CD8-positive, alpha-beta memory T cell (primary cell): ENCODE measurements at places on chromosomes 2 and 18. TPM values are rescaled to one million over a fixed set of nuclear protein-coding genes. Genes with fewer than 3 reads are reported as not detected.

DNA sequence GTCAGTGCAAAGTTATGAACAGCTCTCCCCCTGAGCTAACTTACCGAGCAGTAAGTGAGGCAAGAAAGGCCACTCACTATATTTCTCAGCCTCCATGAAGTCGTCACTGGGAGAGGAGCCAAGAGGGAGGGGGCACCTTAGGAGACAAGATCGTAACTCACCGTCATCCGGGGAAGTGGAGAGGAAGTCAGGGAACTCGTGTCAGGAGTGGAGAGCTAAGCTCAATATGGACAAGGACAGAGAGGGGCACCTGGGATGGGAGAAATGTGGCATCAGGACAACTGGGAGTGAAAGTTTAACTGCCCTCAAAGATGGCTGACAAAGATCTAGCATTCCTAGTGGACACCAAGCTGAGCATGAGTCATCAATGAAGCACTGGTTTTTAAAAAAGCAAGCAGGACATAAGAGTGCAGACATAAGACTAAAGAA lies 37.1 kb downstream of the BCL11A start:
- no peak for DNase-seq

- DNase-seq, result no peak
Measured at GRCh38 chr2:144683966-144684365, 164.0 kb upstream of the ZEB2 start.

- DNase-seq, result no peak
Measured at GRCh38 chr2:65586516-65586915, 154.1 kb upstream of the SPRED2 start.

Gene CD302
- total RNA-seq, result 0.75 TPM

DNA sequence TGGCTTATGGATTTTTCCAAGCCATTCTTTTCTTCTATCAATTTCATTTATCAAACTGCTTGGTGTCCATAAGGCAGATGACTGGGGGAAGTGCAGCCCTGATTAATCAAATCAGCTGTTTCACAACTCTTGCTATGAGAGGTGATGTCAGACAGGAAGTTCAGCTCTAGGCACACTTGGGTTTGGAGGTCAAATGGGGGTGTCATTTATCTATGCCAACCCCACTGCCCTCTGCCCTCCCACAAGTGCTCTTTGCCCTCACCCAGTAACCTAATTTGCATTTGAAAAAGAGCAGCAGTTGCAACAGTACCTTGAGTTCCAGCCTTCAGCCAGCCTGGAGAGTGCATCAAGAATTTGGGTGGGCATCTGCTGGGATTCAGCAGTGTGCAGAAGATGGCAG lies 431.3 kb upstream of the SPRED2 start:
- DNase-seq, result no peak

DNA sequence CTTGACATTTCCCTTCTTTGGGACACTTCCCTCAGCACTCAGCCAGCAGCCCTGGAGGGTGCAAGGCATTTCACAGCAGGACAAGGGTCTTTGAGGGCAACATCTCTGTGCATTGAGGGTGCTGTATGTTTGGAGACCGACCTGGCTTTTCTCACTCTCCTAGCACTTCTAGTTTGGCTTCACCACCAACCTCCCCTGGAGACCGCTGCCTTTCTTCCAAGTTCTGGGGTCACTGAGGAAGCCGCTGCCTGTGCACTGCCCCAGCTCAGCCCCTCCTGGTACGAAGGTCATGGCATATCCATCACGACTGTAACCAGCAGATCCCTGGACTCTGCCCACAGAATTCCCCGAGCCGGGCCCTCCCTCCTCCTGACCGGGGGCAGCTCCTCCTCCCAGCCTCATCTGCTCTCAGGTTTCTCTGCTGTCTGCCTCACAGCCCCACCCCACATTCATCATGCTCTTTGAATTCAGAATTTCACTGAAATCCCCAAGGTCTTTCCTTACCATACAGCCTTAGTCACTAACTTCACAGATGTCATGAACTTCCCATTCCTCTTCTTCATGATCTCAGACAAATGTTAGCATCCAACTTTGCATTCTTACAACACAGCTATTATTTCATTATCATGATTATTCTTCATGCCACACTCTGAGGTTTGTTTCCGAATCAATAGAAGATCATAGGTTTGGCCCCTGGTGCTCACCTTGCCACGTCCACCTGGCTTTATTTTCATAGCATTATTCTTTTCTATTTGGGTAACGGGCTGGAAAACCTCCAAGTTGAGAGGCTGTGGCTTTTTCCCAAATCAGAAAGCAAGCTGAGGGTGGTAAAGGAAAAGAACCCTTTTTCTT lies 113.0 kb upstream of the COPS8 start:
- no peak for DNase-seq

Gene TRIM54
- 0.22 TPM for total RNA-seq

DNA sequence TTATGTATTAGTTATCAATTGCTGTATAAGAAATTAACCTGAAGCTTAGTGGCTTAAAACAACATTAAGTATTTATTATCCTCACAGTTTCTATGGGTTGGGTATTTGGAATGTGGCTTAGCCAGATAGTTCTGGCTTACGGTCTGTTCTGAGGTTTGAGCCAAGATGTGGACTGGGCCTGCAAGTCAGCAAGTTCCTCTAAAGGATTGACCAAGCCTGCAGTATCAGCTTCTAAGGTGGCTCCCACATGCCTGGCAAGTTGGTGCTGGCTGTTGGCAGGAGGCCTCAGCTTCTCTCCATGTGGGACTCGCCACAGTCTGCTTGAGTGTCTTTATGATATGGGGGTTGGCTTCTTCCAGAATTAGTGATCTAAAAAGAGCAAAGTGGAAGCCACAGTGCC lies 45.0 kb upstream of the TCF4 start:
- no peak for DNase-seq

Gene KCNK3
- total RNA-seq, result not detected

Gene CAPN13
- not detected for total RNA-seq

DNA sequence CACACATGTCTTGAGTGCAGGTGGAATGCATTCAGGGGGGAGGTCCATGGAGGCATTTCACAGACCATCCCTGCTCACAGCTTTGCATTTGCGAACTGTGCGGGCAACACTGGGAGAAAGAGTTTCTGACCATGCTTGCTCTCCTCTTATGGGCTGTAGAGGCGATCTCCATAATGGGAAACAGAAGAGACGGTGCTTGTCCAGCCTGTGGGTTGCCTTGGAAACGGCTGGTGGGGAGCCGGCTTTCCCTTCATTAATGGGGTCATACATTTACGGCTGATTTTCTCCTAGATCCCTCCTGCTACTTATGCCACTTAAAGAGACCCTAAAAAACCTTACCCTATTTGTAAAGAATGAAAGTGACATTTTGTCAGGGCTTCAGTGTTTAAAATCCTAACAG lies 147.4 kb downstream of the SOX11 start:
- no peak for DNase-seq

Gene KCNJ13
- total RNA-seq, result not detected

Gene HOXD4
- not detected for total RNA-seq

Gene PASK
- total RNA-seq, result 93.8 TPM

DNA sequence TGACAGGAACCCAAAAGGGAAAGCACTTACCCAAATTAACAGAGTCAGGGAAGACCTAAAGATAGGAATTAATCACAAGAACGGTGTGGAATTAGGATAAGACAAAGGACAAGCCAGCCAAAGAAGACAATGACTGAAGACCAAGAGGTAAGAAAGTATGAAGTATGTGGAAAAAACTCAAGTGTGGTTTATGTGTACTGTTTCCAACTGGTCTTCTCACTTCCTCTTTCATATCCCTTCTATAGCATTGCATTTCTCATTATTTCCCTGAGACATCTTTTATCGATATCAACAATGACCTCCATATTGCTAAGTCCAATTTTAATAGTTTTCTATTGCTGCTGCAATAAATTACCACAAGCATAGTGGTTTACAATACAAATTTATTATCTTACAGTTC lies 313.5 kb upstream of the SLC39A10 start:
- no peak for DNase-seq

- peak; percentile 78 for DNase-seq
Measured at GRCh38 chr18:111306-112014, 46.9 kb upstream of the USP14 start.

- no peak for DNase-seq
Measured at GRCh38 chr2:180655842-180656454, 324.5 kb upstream of the UBE2E3 start.

Gene TNFRSF11A
- total RNA-seq, result 3.1 TPM

Gene CCL20
- 3.5 TPM for total RNA-seq

DNA sequence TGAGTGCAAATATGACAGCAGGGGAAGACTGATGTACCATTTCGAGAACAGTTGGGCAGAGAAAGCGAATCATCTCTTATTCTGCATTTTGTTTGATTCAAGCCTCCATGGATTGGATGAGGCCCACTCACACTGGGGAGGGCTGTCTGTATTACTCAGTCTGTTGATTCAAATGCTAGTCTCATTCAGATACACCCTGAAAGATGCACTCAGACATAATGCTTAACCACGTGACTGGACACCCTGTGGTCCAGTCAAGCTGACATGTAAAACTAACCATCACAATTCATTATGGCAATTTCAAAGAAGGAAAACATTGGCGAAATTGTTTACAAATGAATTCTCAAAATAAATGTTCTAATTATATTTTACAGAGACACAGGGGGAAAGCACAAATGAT lies 1210.2 kb downstream of the DPP10 start:
- DNase-seq, result no peak

Gene CHN1
- total RNA-seq, result 22.1 TPM

GRCh38 chr2:201966691-201967438 lies 66.8 kb upstream of the FZD7 start:
- DNase-seq, result no peak

- no peak for DNase-seq
Measured at GRCh38 chr2:182291296-182291695, 135.5 kb downstream of the PDE1A start.

Gene CRYBA2
- total RNA-seq, result not detected

GRCh38 chr2:120540719-120541552 lies 194.7 kb upstream of the GLI2 start:
- DNase-seq, result no peak

- no peak for DNase-seq
Measured at GRCh38 chr2:55268288-55268906, 634 bp downstream of the MTIF2 start.

- DNase-seq, result no peak
Measured at GRCh38 chr2:44635725-44636124, 274.0 kb downstream of the CAMKMT start.

- DNase-seq, result no peak
Measured at GRCh38 chr2:147345246-147345645, 499.6 kb upstream of the ACVR2A start.

Gene FOXI3
- not detected for total RNA-seq

GRCh38 chr2:205056151-205056561 lies 510.9 kb downstream of the PARD3B start:
- DNase-seq, result no peak

DNA sequence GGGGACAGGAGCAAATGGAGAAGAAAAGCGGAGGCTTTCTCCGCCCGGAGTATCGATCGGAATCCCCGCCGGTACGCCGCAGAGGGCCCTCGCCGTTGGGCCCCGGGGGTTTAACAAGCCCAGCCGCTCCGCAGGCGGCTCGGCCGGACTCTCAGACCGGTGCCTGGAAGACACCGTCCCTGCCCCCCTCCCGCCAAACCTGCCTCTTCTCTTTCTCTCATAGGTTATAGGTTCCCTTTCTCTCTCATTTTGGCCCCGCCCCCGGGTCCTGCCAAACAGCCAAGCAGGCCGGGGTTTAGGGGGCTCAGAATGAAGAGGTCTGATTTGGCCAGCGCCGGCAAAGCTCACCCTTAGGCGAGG lies 4.4 kb downstream of the ONECUT2 start:
- no peak for DNase-seq

Gene TMEM182
- total RNA-seq, result 3.8 TPM

GRCh38 chr2:71101656-71102055 lies 28.4 kb downstream of the MCEE start:
- no peak for DNase-seq

GRCh38 chr18:10006311-10006893 lies 92.6 kb downstream of the VAPA start:
- no peak for DNase-seq

DNA sequence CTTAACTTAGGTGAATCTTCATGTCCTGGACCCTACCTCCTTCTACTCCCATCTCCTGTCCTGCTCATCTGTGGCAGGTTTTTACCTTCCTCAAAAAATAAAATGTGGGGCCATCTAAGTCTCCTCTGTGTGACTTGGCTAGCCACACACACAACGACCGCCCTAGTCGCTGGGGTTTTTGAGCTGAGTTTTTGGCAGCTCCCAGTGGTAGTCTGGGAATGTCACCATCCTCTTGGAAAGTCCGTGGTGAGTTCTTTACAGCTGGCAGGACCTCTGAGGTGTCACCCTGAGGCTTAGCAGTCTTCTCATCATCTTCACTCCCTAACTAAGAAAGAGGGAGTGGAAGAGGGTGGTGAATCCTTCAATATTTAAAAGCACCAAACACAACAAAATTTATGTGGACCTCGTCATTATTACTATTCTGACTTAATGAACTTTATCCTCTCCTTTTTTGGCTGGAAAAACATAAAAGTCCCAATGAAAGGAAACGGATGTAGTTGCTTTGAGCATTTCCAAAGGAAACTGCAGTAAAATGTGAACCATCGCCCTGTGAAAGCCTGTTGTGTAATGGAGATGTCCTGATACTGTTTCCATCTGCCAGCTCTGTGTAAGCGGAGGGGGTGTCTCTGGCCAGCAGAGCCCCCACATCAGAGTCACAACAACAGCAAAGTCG lies 78.6 kb downstream of the VAPA start:
- no peak for DNase-seq

Gene TUBA4B
- total RNA-seq, result not detected

Gene RAX
- not detected for total RNA-seq

Gene SCN7A
- not detected for total RNA-seq

Gene HK2
- total RNA-seq, result 54.5 TPM

Gene MC4R
- total RNA-seq, result not detected

Gene MROH2A
- total RNA-seq, result not detected

Gene SCYGR4
- not detected for total RNA-seq

Gene KIF1A
- 1.8 TPM for total RNA-seq

Gene CABLES1
- total RNA-seq, result 8.9 TPM

GRCh38 chr18:5296706-5297320 lies 1.3 kb upstream of the ZBTB14 start:
- DNase-seq, result peak; percentile 67

Gene POTEI
- total RNA-seq, result not detected

GRCh38 chr18:22044474-22045220 lies 124.7 kb upstream of the GATA6 start:
- DNase-seq, result no peak

- no peak for DNase-seq
Measured at GRCh38 chr2:32291746-32292145, 14.0 kb downstream of the YIPF4 start.

DNA sequence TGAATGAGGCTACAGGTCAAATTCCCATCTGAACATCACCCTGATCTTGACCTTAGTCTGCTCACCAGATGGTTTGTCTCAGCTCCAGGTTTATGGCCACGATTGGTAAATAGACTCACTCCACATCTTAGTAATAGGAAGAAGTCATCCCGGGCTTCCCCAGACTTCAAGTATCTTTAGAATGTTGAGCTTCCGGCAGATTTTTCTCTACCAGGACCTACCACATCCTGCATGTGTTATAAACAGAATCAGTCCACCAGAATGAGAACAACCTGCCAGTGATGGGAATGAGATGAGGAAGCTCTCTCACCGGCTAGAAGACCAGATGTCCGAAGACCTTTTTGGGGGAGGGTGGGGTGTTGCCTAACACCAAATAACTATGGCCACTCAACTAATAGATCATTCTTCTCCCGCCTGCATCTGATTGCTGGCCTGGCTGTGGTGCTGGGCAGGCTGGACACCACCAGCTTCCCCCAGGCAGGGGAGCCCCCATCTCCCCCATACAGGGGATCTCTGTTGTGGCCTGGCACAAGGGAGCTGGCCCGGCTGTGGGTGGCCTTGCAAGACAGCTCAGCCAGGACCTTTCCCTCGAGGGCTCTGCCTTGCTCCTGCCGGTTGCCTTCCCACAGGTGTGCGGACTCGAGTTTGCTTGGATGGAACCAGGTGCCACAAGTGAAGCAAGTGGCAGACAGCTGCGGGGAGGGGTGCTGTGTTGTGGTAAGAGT lies 88.5 kb downstream of the SH3RF3 start:
- DNase-seq, result no peak
